Adrenal gland (tissue), 19 donors: ENCODE measurements at places on chromosomes 2 and 18.

DNA sequence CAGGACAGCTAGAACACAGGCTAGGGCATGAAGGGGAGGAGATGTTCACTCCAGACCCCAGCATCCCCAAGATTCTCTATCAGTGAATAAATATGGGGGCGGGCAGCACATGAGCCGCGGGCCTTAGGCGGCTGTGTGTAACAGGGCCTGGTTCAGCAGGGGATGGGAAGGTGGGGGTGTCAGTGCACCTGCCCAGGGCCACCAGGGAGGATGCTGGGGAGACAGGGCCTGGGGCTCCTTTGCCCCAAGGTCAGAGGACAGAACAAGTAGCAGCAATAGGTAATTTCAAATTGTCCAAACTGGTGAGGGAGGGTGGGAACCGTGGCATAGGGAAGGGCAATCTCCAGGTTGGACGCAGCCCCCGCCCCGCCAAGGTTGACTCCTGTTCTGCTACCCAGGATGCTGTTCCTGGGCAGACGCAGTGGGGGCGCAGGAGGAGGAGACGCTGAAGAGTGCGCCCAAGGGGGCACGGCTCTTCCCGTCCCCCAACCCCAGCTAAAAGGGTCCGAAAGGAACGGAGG, 16.2 kb downstream of the CYP26B1 start:
- DNase-seq, result no peak

DNA sequence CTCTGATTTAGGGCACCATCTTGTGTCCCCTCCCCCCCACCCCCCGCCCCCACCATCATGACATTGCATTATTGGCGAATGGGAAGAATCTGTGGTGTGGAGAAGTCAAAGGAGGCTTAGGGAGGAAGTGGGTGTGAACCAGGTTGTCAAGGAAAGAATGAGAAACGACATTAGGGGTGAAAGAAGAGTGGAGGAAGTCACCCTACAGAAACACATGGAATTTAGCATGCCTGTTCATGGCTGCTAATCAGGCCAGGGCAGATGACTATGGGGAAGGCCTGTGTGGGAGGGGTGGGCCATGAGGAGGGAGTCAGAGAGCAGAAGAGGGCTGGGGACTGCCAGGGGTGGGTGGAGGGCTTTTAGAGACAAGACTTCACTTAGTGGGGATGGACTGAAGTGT, 81.6 kb downstream of the AOX1 start:
- no peak for DNase-seq

DNA sequence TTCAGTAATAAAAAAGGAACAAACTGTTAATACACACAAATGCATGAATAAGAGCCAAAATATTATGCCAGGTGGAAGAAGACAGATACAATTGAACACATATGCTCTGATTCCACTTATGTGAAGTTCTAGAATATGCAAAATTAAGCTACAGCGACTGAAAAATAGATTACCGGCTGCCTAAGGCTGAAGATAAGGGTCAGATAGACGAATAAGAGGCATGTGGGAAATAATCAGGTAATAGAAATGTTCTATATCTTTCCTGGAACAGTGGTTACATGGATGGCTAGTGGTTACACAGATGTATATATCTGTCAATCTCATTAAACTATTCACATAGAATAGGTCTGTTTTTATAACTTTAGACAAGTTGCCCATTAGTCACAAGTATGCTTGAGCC, 51.9 kb upstream of the REG3G start:
- no peak for DNase-seq

GRCh38 chr2:127044165-127044718, 62.7 kb downstream of the BIN1 start:
- no peak for DNase-seq

DNA sequence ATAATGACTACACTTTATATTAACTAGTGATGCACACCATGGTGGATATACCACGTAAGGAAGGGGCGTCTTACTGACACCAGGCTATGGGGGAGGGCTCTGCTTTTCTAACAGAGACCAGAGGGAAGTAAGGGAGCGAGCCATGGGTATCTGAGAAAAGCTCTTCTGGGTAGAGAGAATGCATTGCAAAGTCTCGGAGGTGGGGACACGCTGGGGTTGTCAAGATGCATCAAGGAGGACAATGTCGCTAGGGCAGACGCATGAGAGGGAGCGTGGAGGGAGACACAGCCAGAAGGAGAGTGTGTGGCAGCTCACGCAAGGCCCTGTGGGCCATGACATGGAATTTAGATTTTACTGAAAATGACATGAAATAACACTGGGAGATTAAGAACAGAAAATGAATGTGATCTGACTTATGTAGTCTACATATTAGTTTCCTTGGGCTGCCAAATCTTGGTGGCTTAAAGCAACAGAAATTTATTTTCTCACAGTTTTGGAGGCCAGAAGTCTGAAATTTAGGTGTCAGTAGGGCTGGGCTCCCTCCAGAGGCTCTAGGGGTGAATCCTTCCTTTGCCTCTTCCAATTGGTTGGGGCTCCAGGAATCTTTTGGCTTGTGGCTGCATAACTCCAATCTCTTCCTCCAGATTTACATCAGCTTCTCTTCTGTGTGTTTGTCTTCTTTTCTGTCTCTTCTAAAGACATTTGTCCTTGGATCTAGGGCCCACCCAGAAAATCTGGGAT, 352.2 kb downstream of the CYRIA start:
- DNase-seq, result no peak

- no peak for DNase-seq
Measured at GRCh38 chr2:47303341-47304148, 99.4 kb upstream of the MSH2 start.

- DNase-seq, result no peak
Measured at GRCh38 chr2:73832930-73833329, 4.2 kb downstream of the STAMBP start.

DNA sequence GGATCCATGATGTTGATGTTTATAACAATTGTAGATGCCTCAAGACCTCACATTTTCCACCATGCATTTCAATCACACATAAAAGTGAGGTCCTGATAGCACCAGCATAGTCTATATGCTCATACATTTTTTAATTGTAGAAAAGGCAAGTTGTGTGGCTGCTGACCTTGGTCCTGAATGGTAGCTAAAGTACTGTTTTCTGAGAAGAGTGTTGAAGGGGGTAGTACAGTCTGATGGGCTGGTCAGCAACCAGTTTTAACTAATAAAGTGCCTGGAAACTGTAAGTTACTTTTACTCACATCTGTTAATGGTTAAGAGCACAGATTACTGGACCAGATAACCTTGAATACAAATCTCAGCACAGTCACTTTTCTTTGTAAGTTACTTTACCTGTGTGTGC, 15.9 kb downstream of the ZNF638 start:
- no peak for DNase-seq

GRCh38 chr2:71238089-71238488, 11.2 kb upstream of the PAIP2B start:
- DNase-seq, result no peak

GRCh38 chr2:122805346-122805745, 1049.9 kb downstream of the TSN start:
- DNase-seq, result no peak

DNA sequence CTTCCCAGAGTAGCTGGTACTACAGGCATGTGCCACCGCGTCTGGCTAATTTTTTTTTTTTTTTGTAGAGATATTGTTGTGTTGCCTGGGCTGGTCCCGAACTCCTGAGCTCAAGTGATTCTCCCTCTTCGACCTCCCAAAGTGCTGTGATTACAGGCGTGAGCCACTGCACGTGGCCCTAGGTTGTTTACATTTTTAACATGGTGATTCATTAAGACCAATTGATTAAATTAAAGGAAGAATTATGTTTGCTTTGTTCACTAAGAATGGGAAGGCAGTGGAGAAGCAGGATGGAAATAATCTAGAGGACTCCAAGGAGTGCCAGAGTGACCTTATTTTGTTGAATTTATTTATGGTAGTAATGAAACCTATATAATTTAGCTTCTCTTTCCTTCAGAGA, 7.5 kb downstream of the LCLAT1 start:
- no peak for DNase-seq

- no peak for DNase-seq
Measured at GRCh38 chr2:216683846-216684245, 11.5 kb downstream of the IGFBP5 start.

- no peak for DNase-seq
Measured at GRCh38 chr18:76685860-76686259, 136.5 kb upstream of the ZNF236 start.

GRCh38 chr2:221844212-221845020, 272.3 kb upstream of the EPHA4 start:
- no peak for DNase-seq

DNA sequence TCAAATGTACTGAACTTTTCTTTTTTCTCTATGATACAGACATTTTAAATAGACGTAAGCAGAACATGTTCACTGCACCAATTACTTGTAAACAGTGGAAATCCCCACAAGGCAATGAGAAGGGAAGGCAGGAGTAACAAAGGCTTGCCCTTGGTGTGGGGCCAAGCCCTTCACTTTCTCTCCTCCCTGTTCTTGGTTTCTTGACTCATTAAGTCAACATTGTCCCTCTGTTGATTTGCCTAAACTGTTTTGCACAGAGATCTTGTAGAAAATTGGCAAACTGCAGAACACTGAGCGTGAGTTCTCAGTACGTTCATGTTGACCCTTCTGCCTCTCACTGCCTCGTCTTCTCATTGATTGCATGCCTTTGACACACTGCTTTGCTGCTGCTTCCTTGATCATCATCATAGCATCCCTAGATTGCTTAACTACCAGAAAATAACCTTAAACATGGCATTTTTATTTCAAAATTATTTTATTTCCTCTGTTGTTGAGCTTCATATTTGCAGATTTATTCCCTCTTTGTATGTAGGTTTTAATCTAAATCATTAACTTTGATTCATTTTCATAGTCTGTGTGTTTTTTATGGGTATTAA, 257.7 kb downstream of the PTGR3 start:
- peak; percentile 63 for DNase-seq

- no peak for DNase-seq
Measured at GRCh38 chr2:231397011-231397927, 1.8 kb downstream of the B3GNT7 start.

- no peak for DNase-seq
Measured at GRCh38 chr18:9335697-9336045, 1.1 kb downstream of the TWSG1 start.

DNA sequence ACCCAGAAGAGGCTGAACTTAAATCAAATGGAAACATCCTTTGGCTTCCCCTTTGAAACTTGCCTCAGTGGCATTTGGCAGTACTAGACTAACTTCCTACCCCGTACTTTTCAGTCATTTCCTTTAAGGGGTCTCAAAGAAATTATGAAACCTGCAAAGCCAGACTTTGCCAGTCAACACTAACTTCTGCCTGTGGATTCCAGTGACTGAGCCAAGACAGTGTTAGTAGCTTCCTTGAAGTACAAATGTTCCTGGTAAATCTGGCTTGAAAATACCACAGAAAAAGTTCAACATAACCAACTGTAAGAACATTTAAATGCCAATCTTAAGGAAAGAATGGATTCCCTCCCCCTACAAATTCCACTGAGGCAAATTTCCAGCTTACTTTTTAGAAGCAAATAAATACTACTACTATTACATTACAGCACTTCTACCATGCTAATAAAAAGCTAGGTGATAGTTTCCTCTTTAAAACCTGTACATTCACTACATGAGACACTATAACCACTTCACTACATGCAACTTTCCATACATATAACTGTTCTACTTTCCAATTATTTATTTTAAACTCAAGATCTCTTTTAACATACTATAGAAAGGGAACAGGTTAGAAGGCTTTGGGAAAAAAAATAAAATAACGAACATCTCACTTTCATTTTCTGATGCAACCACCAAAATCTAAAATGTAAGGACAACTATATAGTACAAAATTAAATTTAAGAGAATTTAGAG, 2.4 kb downstream of the PELI1 start:
- DNase-seq, result no peak

- no peak for DNase-seq
Measured at GRCh38 chr2:164644036-164644700, 22.9 kb upstream of the GRB14 start.

- DNase-seq, result no peak
Measured at GRCh38 chr2:199228887-199229819, 228.6 kb downstream of the SATB2 start.

- DNase-seq, result no peak
Measured at GRCh38 chr2:81389203-81389602, 1084.7 kb upstream of the LRRTM1 start.

- no peak for DNase-seq
Measured at GRCh38 chr18:60024345-60024744, 124.5 kb downstream of the PMAIP1 start.

DNA sequence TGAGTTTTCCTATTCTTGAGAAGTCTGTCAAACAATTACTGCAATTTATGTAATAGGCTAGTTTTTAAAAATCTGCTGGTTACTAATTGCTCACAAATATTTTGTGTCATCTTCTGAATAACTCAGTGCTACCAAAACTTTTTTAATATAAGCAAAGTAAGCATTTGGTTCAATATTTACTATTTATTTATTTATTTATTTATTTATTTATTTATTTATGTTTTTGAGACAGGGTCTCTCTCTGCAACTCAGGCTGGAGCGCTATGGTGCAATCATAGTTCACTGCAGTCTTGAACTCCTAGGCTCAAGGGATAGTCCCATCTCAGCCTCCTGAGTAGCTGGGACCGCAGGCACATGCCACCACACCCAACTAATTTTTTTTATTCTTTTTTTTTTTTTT, 60.4 kb upstream of the CDH20 start:
- DNase-seq, result no peak

DNA sequence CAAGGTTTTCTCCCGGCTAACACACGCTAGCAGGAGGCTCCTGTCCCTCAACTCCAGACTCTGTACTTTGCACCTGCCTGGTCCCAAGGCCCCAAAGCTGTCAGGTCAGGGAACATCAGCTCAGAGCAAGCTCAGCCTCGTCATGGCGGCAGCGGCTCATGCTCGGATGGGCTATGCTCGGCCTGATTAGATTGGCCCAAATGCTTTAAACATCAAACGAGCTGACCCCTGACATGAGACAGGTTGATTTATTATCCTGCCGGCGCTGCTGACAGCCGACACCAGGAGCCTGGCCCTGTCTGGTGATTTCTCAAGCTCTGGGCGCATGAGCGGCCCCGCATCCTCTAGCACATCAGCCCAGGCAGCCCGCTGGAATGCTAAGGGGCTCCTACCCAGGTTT, 436.4 kb downstream of the EIPR1 start:
- DNase-seq, result no peak

GRCh38 chr2:53631313-53632125, 136.1 kb upstream of the CHAC2 start:
- DNase-seq, result no peak
